Esophagus squamous epithelium (tissue), 5 donors: ENCODE measurements at places on chromosomes 7 and 10. TPM values are rescaled to one million over a fixed set of nuclear protein-coding genes. Genes with fewer than 3 reads are reported as not detected.

DNA sequence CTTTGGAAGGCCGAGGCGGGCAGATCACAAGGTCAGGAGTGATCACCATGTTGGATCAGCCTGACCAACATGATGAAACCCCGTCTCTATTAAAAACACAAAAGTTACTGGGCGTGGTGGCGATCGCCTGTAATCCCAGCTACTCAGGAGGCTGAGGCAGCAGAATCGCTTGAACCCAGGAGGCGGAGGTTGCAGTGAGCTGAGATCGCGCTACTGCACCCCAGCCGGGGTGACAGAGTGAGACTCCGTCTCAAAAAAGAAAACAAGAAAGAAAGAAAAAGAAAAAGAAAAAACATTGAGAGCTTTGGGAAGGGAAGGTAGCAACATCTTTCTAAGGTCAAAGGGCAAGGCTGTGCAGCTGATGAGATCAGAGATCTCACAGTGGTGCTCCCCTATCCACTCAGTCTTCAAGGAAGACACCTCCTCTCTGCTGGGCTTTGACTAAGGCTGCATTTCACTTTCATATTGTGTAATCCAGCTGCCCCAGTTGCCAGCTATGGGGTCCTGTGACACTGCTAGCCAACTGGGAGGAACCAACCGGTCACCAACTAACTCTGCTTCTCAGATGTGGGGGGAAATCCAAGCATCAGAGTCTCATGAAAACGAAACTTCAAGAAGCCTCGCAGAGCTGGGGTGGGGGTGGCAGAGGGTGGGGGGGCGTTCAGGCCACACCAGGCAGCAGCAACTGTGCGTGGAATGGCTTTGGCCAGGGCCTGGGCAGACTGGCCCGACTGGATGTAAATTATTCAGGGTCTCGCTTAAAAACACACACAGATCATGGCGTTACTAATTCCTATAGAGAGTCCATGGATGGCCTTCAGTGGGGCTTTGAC, 1.5 kb downstream of the IL15RA start:
- H3K27me3 ChIP-seq, result no peaks in the 10 kb centered on the region
- H3K4me3 ChIP-seq, result peak overlapping the region; percentile 90

- peaks cover 7% of the 10 kb centered on the region for H3K4me1 ChIP-seq
- no peak for DNase-seq
- H3K4me3 ChIP-seq, result no peak overlapping the region
- H3K36me3 ChIP-seq, result no peaks in the 10 kb centered on the region
Measured at GRCh38 chr10:5570979-5571810, 46.4 kb downstream of the CALML3 start.

GRCh38 chr10:30216821-30217220, 132.3 kb downstream of the MTPAP start:
- no peaks in the 10 kb centered on the region for H3K36me3 ChIP-seq
- H3K27ac ChIP-seq, result no peak overlapping the region
- H3K4me3 ChIP-seq, result no peak overlapping the region
- peaks cover 18% of the 10 kb centered on the region for H3K4me1 ChIP-seq
- no peak for DNase-seq
- no peaks in the 10 kb centered on the region for H3K27me3 ChIP-seq

GRCh38 chr7:51317582-51317910, 937 bp upstream of the COBL start:
- no peaks in the 10 kb centered on the region for H3K27me3 ChIP-seq
- no peak for DNase-seq
- H3K4me3 ChIP-seq, result peak overlapping the region; percentile 79
- no peak overlapping the region for H3K27ac ChIP-seq
- H3K36me3 ChIP-seq, result no peaks in the 10 kb centered on the region

DNA sequence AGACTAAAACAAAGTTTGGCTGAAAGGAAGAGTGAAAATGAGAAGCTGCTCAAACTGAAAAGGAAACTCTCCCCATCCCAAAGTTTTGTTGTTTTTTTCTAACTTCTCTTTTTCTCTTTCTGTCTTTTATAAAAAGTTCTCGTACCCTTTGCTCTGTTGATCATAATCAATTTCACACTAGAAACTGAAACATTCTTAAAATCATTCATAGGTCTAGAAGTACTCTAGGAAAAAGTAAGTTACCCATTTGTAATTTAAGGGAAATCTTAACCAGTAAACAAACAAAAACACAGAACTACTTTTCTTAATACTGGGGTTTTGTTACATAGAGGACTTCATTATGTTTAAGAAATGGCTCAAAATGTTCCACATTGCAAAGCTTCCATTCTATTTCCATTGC, 339.8 kb downstream of the SEMA3D start:
- DNase-seq, result no peak
- H3K27ac ChIP-seq, result no peak overlapping the region
- no peaks in the 10 kb centered on the region for H3K27me3 ChIP-seq
- H3K4me1 ChIP-seq, result no peaks in the 10 kb centered on the region
- H3K36me3 ChIP-seq, result no peaks in the 10 kb centered on the region

The LIPJ gene
- total RNA-seq, result not detected
